ENCODE measurements at places on chromosomes 7 and 10.
A peak's percentile ranks its signal among the peaks of the same experiment; 100 is the strongest.

GRCh38 chr10:62079885-62080559 lies 178.5 kb downstream of the ARID5B start:
- no peak for DNase-seq

DNA sequence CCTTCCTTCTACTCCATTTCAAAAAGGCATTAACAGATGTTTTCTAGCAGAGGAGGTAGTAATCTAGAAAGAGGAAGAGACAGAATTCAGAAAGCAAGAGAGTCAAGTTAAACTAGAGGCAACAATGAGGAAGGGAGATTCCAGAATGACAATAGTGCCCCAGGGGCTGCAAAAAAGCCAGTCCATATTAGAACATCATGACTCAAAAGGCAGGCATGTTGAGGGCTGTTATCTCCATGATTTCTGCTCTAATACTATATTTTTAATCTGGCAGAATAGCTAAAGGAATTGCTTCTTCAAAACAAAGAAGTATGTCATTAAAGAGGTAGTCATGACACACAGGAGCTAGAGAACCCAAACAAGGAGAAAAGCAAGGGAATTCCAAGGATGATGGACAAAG lies 599.6 kb downstream of the INHBA start:
- peak; percentile 8 for DNase-seq

- DNase-seq: no peak
Observed at GRCh38 chr7:85065306-85065705, 121.5 kb downstream of the SEMA3D start.

DNA sequence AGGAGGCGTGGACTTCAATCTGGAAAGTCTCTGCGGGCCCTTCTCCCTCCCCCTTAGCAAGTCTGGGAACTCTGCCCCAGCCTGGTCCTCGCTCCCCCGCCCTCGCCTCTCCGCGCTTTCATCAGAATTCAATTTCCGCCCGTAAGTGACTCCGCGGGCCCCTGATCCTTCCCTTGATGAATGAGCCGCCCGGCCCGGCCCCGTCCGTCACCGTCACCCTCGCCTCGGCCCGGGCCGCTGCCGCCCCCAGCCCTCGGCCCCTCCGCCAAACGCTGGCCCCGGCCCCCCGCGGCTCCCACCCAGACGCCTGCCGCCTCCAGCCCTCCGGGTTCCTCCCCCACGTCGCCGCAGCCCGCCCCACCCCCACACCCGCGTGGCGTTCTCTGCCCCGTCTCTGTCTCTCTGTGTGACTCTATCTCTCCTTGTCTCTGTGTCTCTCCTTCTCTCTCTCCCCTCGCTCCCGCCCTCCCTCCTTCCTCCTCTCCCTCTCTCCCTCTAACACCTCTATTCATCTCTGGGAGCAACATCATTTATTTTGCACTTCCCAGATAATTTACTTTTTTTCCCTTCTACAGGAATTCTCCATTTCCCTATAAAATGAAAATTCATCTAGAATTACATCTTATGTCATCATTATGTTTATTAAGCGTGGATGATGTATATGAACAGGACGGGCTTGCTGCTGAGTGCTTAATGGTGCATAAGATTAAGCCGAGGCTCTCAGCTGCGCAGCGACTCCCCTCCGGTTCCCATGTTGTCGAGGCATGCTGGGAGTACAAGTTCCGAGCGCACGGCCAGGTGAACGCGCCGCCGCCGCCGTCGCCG lies 91.2 kb upstream of the PAX2 start:
- DNase-seq: no peak

- DNase-seq: no peak
Observed at GRCh38 chr10:30455816-30456215, 21.8 kb downstream of the MAP3K8 start.

DNA sequence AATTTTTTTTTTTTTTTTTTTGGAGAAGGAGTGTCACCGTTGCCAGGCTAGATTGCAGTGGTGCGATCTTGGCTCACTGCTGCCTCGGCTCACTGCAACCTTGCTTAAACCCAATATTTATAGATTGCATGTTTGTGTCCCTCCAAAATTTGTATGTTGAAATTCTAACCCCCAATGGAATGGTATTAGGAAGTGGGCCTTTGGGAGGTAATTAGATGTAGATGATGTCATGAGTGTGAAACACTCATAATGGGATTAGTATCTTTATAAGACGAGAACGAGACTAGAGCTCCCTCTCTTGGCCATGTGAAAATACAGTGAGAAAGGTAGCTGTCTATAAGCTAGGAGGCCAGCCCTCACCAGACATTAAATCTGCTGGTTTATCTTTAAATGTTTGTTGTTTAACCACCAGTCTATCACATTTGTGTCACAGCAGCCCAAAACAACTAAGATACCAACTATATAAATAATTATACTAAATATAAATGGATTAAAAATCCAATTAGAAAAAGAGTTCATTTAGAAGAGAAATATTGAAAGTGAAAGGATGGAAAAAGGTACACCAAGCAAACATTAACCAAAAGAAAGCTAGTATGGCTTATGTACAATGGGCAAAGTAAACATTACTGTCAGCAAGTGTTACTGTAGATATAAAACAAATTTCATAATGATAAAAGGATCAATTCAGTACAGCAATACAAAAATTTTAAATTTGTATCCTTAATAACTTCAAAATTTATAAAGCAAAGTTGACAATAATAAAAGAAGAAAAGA lies 9.3 kb downstream of the TCAF1 start:
- no peak for DNase-seq

DNA sequence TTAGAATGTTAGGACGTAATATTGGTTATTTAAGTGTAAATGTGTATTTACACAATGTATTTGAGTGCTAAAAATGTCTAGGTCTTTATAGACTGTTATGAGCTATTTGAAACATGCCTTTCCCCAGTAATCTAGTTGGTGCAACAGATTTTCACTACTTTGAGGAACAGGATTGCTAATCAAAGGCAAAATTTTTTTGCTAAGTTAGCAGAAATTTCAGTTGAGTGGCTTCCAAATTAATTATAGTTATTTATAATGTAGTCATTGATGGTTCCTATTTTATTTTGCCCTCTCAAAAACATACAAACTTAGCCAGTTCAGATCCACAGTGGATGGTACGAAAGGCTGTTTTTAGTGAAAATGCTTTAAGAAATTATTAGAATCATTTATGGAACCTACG lies 78.7 kb upstream of the LYZL2 start:
- DNase-seq: no peak

GRCh38 chr10:3103646-3104045 lies 36.3 kb downstream of the PFKP start:
- no peak for DNase-seq

DNA sequence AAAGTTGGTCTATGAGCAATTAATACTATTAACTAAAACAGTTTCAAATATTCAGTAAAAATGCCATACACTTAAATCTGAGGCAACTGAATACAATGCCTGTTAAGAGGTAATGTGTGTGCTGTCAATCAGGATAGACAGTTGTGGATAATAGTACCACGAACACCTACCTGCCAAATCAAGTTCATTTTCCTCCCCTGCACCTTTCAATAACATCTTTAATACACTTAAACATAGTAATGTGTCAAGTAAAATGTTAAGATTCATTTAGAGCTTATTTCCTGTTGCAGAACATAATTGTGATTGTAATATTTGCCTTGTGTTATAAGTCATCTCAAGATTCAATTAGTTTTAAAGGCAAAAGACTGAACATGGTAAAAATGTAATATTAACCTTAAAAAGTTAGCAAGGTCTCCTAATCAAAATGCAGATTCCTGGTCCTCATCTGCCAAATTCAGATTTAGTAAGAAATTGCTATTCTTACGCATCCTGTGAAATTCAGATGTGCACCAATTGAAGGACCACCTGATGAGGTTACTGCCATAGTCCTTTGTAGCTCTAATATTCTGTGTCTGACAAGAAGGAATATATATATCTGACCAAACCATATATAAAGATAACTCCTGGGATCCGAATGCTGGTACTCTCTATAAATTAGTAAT lies 37.1 kb downstream of the COL1A2 start:
- DNase-seq: no peak

GRCh38 chr7:102190776-102191350 lies 95.8 kb upstream of the SH2B2 start:
- DNase-seq: no peak

DNA sequence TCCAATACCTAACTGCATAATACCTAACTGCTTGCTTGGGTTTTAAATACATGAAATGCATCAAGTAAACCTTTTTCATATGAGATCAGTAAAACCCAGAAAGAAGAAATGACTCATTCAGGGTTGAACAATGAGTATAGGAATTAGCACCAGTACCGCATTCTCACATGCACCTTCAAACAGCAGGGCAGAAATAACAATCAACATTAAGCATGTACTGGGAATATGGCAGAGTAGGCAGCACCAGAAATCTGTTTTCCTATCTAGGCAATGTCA lies 850.3 kb upstream of the SORCS1 start:
- no peak for DNase-seq

DNA sequence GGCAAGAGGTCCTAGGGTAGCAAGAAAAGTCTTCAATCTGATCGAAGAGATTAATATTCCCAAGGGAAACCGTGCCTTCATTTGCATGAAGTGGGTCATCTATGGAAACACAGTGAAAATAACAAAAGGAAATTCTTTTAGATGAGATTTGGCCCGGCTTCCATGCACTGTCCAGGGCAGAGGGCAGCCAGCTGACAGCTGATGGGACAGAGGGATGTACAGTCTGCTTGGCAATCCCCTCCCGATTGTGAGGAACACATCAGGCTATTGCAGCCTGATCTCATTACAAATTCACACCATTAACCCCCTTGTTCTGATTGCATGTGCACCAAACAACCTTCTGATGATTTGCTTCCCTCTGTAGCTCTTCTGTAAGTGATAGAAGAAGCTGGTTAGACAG lies 105.3 kb downstream of the FRMD4A start:
- DNase-seq: no peak

GRCh38 chr7:47389171-47389922 lies 192.6 kb downstream of the TNS3 start:
- no peak for DNase-seq

DNA sequence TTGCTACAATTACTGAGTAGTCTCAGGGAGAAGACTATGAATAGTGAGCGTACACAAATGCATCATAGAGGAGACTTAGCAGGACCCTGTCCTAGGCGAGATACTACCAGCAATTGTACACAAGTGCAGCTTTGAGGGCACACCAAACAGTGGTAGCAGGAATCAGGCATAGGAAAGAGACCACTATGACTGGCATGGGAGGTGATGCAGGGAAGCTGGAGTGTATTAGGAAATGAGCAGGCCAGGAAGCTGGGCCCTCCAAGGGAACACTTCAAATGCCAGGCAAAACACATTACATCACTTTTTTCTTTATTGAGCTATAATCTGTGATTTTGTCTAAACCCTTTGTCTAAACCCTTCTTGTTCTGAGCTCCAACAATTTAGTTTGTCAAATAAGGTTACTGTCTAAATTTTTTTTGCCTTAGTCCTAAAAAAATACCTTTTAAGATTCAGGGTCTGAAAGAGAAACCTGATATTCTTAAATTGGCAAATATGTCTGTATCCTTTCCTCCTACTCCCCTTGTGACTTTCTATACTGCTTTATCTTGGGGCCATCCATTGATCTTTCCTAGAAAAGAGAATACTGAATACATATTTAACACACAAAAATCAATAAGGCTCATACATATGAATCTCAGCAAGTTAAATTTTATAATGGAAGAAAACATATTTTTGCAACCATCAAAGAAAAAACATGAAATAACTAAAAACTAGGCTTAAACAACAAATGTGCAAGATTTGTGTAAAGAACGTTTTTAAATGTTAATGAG lies 193.8 kb upstream of the PHYHIPL start:
- DNase-seq: no peak

GRCh38 chr7:34011696-34012095 lies 106.4 kb downstream of the BMPER start:
- DNase-seq: no peak

DNA sequence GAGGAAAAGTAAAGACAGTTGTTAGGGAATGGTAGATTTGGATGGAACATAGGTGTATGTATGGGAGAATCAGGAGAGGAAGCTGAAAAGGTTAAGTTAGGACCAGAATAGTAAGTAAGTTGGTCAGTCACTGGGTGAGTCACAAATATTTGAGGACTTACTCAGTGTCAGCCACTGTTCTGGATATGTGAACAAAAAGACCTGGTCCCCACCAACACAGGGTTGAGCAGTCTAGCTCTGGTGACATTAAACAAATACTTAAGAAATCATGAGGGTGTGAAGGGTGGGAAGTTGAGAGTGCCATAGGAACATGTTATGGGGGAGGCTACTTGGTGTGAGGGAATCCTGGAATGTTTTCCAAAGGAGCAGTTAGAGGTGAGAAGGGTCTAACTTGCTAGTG lies 246.9 kb downstream of the PTEN start:
- DNase-seq: peak; percentile 60

DNA sequence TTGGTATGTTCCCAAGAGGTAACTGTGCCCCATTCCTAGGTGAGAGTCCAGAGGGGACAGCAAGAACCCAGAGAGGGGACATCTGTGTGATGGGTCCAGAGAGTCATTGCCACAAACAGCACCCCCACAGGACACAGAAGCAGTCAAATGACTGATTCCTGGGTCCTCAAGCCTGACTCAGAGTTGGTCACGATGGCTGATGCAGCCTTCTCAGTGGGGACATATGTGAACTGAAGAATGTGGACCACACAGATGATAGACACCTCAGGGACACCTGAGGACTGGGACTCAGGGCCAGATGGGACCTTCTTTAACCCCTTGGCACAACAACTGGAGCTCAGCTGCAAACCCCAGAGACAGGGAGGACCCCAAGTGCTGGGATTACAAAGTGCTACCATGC lies 96.5 kb downstream of the STRA8 start:
- DNase-seq: no peak

DNA sequence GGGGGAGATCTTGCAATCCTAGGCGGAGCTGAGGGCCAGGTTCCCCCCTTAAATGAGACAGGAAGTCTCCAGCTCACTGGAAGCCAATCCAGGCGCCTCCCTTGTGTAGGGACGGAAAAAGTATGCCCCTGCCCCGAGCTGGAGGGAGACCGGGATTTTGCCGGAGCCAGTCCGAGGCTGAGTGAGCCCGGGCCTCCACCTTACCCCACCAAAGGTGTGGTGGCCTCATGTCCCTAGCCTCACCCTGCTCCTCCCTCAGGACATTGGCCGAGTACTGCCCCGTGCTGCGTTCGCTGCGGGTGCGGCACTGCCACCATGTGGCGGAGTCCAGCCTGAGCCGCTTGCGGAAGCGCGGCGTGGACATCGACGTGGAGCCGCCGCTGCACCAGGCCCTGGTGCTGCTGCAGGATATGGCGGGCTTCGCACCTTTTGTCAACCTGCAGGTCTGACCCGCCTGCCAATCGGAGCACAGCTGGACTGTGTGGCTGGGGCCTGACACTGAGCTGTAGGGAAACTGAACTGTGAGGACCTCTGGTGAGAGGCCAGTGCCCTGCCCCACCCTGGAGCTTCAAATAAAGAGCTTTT lies 2.0 kb downstream of the FBXL15 start:
- peak; percentile 39 for DNase-seq

Data from kidney glomerular epithelial cell (primary cell).